ENCODE measurements at places on chromosomes 13 and 19. TPM values are rescaled to one million over a fixed set of nuclear protein-coding genes. Genes with fewer than 3 reads are reported as not detected.

The HIF3A gene
- 114 TPM for polyA plus RNA-seq

The NANOS3 gene
- 0.36 TPM for polyA plus RNA-seq

The CHST8 gene
- polyA plus RNA-seq = 0.10 TPM

The LINGO3 gene
- not detected for polyA plus RNA-seq

The MYBPC2 gene
- polyA plus RNA-seq = not detected

The KLK3 gene
- polyA plus RNA-seq = not detected
